ENCODE measurements at places on chromosomes 12 and 14.
A peak's percentile ranks its signal among the peaks of the same experiment; 100 is the strongest.

DNA sequence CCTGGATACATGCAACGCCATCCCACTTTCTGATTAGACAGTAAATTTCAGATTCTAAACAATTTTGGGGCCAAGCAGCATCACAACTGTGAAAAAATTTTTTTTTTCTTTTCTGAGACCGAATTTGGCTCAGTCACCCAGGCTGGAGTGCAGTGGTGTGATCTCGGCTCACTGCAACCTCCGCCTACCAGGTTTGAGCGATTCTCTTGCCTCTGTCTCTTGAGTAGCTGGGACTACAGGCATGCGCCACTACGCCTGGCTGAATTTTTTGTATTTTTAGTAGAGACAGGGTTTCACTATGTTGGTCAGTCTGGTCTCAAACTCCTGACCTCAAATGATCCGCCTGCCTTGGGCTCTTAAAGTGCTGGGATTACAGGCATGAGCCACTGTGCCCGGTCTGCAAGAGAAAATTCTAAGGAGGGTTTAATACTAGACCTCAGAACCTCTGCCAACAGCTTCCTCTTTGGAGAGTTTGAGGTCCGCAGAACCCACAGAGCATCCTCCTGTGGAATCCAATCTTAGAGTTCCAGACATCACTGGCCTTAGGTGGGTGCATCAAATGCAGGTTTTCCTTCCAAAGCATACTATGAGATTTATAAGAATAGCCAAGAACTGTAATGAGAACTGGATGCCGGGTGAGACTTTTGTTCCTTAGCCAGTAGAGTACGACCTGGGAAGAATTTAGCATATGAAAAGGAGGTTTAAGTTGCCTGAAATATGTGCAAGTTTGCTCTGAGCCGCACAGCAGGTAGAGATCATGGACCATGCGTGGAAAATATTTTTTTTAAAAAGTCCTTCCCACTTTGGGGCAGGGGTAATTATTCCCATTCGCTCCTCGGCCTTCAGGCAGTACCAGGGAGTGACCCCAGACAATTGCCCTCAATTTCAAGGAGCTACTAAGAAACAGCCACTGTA is 7.8 kb upstream of the PHC1 start:
- no peak for DNase-seq

DNA sequence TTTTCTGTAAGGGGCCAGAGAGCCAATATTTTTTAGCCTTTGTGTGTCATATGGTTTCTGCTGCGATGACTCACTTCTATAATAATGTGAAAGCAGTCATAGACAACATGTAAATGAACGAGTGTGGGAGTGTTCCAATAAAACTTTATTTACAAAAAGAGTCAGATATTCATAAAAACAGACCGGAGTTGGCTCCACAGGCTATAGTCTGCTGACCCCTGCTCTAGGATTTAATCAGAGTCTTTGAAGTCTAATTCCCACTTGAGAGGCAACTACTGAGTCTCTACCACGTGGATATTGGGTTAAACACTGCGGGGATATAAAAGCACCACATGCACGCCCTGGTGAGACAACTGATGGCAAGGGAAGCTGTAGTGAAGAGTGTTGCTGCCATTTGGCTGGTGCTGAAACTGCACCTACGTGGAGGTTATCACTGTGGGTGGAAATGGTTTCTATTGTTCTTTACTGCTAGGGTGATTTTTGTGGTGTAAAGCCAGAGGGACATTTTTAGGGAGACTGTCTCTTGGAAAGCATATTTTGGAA is 3.6 kb upstream of the NINJ2 start:
- DNase-seq: peak; percentile 66

GRCh38 chr14:56002342-56002741 is 115.9 kb upstream of the PELI2 start:
- DNase-seq: peak; percentile 65

- peak; percentile 98 for DNase-seq
Measured at GRCh38 chr12:55996715-55997534, at the start of gene SUOX. SUOX (plus strand) TSS chr12:55997276; CDS start chr12:56002222, 4,946 bp downstream.

DNA sequence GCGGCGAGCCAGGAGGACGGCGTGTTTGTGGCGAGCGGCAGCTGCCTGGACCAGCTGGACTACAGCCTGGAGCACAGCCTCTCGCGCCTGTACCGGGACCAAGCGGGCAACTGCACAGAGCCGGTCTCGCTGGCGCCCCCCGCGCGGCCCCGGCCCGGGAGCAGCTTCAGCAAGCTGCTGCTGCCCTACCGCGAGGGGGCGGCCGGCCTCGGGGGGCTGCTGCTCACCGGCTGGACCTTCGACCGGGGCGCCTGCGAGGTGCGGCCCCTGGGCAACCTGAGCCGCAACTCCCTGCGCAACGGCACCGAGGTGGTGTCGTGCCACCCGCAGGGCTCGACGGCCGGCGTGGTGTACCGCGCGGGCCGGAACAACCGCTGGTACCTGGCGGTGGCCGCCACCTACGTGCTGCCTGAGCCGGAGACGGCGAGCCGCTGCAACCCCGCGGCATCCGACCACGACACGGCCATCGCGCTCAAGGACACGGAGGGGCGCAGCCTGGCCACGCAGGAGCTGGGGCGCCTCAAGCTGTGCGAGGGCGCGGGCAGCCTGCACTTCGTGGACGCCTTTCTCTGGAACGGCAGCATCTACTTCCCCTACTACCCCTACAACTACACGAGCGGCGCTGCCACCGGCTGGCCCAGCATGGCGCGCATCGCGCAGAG is 873 bp downstream of the PLXNC1 start:
- no peak for DNase-seq

DNA sequence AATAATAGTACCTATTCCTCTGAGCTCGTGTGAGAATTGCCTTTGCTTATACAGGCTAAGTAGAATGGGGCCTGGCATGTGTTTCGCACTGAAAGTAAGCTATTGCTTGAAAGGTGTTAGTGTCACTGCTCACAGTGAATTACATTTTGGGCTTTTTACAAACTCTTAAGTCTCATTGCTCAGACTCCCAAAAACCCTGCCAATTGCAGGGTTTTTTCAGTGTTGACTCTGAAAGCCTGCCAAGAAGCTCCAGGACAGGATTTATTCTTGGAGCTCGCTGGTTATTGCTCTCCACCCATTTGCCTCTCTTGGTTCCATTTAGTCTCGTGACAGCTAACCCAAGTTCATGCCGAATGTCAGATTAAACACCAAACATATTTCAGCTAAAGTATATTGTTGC is 39.8 kb downstream of the NOPCHAP1 start:
- peak; percentile 82 for DNase-seq

- DNase-seq: peak; percentile 1
Measured at GRCh38 chr14:44657696-44658388, 150.8 kb upstream of the FSCB start.

DNA sequence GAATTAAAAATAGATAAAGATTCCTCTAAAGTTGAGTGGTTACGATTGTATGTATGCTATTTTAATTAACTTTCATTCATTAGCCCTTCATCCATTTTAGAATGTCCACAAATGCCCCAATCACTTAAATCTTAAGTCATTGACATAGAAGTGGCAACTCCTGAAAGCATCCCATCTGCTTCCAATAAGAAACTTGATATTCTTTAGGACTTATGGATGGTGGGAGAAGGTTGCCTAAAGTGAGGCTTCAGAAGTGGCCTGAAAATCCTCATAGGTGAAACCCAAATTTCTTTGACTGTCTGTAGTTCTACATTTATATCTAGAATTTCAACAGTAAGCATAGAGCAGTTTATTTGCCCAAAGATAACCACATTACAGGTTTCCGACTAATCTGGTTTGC is 161.7 kb upstream of the HMGA2 start:
- DNase-seq: no peak

DNA sequence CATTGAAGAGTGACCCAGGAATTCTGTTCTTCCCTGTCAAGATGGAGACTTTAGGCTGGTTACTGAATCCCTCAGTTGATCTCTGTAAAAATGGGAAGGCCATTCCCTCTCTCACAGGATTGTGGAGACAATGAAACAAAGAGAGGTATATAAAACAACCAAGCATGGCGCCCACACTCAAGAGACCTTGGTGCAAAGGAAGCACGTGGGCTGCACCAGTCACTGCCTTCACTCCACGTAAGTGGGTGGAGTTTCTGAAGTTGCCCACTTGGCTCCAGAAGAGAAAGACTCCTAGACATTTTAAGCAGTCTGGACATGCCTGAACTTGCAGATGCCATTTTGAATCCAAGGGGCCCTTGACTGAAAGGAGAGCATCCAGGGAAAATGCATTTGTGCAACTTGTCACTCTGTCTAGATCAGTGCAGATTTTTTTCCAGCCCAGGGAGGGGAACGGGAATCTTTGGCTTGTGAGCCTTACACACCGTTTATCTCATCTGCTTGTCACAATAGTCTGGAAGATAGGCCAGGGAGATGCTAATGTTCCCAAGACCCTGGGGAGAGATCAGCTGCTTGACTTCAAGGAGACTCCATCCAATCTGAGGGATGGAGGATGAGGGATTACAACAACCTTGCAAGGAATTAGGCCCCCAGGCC is 96.9 kb upstream of the TBX3 start:
- DNase-seq: no peak

- DNase-seq: no peak
Measured at GRCh38 chr12:3432868-3433267, 58.1 kb upstream of the PRMT8 start.

DNA sequence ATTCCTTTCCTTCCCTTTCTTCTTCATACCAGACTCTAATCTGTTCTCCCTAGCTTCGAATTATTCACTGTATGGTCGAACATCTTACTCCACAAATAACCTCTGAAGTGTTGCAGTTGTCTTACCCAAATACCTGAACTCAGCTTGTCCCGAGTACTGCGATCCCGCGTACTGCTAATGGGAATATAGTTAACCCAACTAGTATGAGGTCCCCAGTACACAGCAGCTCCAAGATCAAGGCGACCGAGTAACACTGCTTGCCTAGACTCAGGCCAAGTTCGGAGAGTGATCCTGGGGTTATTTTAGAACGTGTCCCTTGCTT is 462 bp upstream of the ETNK1 start:
- no peak for DNase-seq

DNA sequence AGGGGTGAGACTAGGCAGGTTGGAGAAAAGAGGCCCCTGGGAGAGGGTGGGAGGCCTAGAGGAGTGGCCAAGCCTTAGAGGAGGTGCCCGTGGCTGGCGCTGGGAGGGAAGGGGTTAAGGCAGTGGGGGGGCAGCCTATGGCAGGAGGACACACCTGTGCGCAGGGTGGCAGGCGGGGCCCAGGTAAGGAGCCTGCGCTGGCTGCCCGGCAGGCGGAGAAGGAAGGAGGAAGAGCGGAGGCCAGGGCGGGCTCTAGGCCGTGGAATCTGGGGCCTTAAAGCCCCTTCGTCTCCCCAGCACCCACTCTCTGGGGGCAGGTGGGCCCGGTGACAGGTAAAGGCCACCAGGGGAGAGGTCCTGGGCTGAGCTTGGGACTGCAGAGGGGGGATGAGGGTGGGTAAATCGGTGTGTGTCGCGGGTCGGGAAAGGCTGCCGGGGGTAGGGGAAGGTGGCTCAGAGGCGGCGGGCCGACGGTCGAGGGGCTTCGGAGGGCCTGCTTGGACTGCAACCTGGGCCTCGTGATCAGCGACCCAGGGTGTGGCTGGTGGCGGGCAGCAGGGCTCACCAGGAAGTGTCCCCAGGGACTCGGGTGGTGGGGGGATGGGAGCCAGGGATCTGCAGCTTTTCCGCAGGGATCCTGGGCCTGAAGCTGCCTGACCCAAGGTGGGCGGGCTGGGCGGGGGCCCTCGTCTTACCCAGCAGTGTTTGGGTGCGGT is 7.3 kb downstream of the PHB2 start:
- no peak for DNase-seq

- DNase-seq: no peak
Measured at GRCh38 chr14:89098254-89098653, 273.8 kb downstream of the TTC8 start.

DNA sequence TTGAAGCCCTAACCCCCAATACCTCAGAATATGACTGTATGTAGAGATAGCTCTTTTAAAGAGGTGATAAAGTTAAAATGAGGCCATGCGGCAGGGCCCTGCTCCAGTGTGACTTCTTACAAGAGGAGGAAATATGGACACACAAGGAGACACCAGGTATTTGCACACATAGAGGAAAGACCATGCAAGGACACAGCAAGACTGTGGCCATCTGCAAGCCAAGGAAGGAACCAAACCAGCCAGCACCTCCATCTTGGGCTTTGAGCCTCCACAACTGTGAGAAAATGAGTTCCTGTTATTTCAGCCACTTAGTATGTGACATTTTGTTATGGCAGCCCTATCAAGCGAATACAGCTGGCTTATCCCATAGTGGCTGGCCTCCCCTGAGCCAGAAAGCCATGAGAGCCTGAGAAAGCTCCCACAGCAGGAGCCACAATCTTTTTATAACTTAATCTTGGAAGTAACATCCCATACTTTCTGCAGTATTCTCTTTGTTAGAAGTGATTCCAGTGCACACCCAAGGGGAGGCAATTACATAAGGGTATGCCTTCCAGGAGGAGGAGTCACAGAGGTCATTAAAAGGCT is 48.0 kb downstream of the TGFB3 start:
- no peak for DNase-seq

DNA sequence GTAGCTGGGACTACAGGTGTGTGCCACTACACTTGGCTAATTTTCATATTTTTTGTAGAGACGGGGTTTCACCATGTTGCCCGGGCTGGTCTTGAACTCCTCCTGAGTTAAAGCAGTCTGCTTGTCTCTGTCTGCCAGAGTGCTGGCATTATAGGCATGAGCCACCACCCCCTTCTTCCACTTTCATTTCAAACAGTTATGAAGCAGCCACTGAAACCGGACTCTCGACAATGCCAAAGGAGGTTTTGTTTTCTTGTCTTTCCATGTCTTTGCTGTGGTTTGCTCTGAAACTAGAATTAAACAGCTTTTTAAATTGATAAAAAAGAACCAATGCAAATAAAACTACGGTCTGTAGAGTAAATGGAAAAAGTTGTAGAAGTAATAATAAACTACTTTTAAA is 30.4 kb downstream of the RAP1B start:
- DNase-seq: no peak

- no peak for DNase-seq
Measured at GRCh38 chr12:90023207-90023900, 314.7 kb upstream of the ATP2B1 start.

DNA sequence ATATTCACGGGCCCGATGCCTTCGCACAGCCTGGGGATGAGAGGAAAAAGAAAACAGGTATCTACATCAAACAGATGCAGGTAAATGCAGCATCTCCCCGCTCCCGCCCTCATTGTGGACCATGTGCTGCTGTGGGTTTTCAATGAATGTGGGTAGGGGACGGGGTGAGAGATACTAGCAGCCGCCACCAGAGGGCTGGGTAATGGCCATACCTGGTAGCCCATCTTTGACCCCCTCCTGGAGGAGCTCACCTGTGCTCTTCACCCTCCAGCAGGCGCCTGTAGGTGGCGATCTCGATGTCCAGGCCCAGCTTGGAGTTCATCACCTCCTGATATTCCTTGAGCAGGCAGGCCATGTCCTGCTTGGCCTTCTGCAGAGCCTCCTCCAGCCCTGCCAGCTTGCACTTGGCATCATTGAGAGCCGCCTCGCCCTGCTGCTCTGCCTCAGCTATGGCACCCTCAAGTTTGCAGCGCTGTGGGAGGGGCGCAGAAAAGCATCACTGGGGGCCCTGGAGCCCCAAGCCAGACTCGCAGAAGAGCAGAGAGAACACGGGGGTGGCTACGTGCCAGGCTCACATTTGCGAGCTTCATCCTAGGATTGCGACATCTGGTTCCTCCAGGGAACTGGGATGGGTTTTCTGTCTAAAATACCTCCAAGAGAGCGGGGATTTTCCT is 10.2 kb downstream of the KRT82 start:
- no peak for DNase-seq
